ENCODE measurements at places on chromosomes 4 and X.

- DNase-seq: no peak
Observed at GRCh38 chrX:55582447-55582846, 40.8 kb upstream of the FOXR2 start.

DNA sequence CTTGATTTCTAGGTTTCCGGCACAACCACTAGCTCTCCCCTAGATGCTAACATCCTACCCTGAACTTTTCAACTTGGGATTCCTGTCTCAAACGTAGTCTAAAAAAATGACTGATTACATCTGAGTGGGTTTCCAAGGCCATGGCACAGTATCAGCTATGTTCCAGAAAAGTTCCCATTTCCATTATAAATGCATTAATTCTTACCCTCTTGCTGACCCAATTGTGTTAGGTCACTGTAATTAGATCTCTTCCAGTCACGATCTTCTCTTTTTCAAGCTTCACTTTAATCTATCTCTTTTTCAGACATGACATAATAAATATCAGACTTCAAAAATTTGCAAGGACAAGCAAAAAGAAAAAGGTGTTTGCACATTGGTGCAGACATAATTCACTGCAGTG is 50.6 kb upstream of the PDE5A start:
- no peak for DNase-seq

DNA sequence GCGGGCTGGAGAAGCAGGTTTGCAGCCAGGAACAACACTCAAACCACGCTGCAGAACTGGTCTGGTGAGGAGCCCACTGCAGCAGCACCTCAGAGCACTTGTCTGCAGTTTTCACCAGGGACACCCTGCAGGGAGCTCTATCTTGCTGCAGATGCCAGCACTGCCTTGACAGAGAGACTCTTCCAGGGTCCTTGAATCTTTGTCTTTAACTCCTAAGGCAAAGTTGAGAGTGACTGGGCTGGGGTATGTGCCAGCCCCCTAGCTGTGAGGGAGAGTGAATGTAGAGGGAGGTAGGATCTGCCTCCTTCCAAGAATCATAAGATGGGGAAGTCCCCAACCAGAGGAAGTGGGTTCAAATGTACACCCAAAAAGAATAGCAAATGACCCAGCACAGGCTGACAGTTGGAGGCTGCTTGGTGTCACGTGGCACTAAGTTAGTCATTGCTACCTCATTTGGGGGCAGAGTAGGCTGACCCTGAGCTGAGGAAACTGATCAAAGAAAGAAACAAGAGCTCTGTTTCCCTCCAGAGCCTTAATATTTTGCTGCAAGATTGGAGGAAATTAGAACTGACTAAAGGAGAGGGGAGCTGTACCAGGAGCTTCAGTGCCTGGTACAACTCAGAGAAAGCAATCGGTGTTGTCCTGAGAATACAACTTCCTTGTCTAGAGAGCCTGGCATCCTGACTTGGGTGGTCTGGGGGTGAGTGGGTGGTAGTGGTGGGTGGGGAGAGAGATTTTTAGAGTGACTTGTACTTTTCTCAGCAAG is 28.2 kb upstream of the HUWE1 start:
- no peak for DNase-seq

- no peak for DNase-seq
Observed at GRCh38 chr4:2336659-2337058, 74.8 kb upstream of the MXD4 start.

DNA sequence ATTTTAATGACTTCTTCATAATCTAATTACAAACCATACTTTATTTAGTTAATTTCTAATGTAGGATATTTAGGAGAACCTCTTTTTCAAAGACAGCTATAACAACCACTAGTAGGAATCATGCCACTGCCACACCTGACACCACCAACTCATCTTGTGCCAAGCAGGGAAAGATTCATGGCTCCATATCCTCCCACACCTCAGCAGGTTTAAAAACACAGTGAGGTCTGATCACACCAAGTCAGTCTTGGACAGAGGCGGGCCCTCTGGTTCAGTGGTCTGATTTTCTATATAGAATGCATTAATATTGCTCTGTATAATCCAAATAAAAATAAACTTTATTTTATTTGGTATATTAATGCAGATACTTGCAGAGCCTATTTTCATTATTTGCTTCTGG is 227.7 kb upstream of the TTC29 start:
- no peak for DNase-seq

GRCh38 chr4:146275370-146275769 is 61.0 kb downstream of the REELD1 start:
- no peak for DNase-seq

DNA sequence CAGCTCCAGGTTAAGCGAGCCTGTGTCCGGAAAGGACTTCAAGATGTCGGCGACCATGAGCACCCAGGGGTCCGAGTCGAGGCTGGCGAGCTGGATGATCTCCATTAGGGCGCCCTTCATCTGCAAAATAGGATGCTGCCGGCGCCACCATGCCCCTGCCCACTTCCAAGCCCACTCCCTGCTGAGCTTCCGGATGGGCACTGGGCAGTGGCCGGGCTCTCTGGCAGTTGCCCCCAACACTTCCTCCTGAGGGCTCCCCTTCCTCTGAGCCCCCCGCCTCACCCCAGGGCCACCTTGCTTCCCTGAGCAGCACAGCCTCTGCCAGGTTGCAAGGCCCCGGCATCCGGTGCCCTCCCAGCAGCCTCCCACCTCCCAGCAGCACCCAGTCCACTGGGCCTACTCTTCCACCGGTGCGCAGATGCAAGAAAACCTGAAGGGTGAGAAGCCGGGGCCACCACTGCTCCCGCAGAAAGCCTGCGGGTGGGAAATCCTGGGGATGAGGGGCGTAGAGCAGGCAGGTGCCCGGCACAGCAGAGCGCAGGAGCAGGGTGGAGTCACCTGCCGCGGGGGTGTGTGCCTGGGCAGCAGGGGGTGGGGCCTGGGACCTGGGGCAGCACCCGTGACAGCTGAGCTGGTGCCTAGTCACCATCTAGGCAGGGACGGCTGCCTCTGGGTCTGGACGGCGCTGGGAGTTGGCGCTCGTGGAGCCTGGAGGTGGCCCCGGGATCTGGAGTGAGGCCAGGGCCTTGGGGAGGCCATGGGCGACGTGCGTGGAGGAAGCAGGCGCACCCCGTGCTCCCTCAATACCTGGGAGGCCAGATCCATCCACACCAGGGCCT is 17.0 kb downstream of the NELFA start:
- no peak for DNase-seq

DNA sequence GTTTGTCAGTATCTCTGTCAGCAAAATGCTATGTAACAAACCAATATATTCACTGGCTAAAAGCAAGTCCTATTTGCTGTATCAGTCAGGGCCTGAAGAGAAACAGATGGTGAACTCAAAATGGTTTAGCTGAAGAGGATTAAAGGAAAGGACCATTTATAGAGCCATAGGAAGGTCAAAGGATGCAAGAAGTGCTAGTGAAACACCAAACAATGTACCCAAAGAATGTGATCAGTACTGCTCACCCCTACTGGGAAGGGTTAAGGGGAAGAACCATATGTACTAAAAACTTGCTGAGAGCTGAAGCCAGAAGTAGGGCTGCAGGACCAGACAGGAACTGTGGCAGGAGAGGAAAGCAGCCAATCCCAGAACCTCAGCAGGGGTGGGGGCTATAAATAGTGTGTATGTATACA is 479.3 kb downstream of the INPP4B start:
- DNase-seq: no peak

DNA sequence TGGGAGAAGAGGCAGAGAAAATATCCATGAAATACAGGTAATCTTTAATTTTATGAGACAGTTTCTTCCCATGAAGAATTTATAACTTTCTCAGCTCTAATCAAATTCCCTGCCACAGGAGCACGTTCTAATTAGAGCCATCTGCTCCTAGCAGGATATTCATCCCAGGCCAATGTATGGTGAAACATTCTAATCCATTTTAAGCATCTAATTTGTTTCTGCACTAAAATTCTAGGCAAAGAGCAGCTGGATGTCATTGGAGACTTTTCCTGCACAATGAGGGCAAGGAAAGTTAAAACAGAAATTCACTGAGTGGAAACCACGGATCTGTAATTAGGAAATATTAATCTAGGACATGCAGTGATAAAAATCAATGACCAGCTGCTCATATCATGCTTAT is 107.7 kb upstream of the ZFP42 start:
- DNase-seq: no peak

DNA sequence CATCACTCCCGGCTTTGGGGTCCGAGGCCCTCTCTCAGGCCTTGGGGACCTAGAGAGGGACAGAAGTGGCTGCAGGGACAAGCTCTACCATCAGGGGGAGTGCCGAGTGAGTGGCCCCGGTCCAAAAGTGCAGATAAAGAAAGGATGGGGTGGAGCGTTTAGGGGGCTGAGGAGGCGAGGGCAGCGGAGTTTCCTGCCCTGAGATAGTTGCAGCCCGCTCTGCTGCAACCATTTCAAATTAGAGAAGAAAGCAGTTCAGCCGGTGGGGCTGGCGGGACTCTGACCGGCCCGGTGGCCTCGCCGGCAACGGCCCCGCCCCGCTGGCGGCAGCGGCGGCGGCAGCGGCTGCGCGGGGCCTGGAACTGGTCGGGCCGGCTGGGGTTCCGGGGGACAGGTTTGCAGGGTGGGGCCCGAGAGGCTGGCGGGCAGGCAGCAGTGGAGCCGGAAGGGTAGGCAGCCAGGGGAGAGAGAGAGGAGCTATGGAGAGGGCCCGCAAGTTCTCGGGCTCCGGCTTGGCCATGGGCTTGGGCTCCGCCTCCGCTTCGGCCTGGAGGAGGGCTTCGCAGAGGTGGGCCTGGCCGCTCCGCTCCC is 7.6 kb downstream of the DLG3 start:
- peak; percentile 58 for DNase-seq

- no peak for DNase-seq
Observed at GRCh38 chrX:82087699-82088098, 885.8 kb downstream of the SH3BGRL start.

GRCh38 chrX:135307171-135307570 is 2.1 kb upstream of the ETDC start:
- DNase-seq: no peak

DNA sequence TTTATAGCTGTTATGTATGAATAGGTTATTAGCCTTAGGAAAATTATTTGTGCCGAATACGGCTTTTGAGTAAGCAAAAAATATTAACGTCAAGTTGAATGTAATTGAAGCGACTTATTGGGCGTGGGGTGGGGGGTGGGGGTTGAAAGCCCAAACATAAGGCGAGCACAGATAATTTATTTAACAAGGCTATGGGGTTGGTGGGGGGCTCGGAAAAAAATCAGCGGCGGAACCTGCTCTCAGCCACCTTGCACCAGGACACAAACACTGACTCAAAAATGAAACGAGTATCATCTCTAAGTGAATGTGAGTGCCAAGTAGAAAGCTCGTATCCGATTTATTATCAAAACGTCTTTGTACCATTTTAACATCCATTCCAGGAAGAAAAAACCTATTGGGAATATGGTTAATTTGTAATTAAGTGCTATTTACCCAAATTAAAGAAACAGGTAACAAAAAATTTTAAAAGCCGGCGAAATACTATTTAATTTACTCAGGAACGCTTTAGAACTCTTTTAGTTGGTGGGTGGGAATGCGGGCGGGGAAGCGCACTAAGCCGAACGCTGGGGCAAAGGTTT is 902 bp upstream of the LARP1B start:
- peak; percentile 3 for DNase-seq

DNA sequence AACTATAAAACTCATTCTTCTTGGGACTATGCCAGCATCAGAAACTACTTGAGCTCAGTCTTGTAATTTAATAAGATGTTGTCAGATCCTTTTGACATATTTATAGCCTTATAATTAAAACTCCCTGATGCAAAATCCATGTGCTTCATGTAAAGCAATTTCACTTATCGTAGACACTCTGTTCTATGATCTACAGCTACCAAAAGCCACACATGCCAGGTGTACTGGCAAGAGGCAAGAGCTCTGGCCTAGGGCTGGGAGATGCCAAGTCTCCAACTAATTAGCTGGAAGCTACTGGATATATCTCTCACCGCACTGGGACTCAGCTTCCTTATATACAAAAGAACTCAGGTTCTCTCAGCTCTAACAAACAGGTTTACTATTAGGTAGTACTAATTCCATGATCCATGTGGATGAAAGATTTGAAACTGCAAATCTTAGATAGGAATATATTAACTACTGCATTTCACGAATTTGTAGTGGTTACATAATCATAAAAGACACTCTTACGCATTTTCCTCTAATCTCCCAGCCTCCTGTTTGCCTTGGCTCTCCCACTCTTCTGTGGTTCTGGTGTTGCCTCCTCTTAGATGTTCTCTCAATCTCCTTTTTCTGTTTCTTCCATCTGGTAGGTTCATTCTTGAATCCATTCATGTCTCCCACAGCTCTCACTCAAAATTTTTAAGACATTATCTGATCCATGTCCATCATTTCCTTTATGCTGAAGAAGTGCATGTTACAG is 103.0 kb downstream of the HHIP start:
- no peak for DNase-seq

DNA sequence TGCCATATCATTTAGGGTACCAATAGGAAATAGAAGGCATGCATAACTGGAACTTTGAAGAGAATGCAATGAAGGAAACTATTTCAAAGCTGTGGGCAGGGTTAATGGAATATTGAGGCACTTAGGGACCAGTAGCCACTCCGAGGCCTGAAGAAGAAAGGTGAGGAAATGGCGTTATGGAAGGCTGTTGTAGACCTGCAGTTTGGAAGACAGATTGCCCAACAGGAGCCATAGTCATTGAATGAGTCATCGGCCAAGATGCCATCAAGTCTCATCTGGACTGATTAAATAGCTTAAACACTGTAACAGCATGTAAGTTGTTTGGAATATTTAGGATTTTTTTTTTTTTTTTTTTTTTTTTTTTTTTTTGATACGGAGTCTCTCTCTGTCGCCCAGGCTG is 11.6 kb downstream of the CXCL13 start:
- no peak for DNase-seq

DNA sequence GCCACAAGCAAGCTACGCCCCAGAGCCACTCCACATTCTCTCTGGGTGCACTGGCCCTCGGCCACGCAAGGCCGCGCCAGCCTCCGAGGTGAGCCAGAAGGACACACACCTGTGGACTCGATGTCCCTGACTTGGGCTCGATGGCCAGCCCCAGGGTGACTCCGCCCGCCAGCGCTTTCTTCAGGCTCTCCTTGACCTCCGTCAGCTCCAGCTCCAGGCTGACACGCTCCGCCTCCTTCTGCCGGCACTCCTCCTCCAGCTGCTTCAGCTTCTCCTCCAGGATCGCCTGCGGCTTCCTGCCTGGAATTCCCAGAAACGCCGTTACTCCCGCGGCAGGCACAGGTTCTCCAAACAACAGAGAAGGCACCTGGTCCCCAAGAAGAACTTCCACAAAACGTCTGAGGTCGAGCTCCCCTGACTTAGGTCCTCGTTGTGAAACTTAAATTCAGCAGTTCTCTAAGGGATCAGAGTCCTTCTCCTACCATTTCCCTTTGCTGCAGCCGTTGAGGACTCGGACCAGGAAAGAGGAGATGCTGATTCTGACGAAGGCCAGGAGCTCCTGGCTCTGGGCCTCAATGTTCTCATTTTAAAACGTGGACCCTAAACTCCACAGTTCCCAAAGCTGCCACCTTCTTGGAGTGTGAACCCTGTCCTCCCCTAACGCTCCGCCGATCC is 166.8 kb downstream of the AFAP1 start:
- no peak for DNase-seq

DNA sequence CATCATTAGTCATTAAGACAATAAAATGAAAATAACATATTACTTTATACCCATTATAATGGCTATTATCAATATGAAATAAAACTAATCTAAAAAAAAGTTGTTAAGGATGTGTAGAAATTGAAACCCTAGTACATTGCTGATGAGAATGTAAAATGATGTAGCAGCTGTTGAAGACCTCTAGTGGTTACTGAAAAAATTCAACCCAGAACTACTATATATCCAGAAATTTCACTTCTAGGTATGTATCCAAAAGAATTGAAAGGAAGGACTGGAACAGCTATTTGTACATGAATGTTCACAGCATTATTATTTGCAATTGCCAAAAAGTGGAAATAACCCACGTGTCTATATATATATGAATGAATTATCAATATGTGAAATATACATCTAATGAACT is 180.3 kb upstream of the KLHL4 start:
- DNase-seq: no peak

Data from NCI-H345 (cell line).